ENCODE measurements at places on chromosomes 16 and 17.

DNA sequence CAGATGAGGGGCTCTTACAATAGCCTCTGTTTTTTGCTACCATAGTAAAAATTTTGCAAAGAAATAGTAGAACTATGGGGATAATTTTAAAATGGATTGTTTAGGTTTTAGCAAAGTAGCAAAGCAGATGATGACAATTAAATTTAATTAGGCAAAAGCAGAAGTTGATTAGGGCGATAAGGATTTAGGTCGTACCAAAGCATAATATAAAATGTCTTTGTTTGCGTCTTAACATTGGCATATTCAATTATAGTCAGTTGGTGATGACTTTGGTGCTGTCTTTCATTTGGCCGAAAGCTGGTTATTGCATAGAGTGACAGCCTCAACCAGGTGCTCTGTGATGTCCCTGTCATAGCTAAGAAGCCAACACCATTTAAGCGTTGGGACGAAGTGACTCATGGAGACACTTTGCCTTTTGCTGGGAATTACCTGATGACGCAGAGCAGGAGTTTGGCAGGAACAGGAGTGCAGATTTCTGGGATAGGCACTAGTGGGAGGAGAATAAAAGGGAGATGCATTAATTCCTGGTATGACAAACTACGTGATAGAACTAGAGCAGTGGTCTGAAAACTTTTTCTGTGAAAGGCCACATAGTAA lies 38.3 kb downstream of the MAP2K6 start:
- no peak for DNase-seq

DNA sequence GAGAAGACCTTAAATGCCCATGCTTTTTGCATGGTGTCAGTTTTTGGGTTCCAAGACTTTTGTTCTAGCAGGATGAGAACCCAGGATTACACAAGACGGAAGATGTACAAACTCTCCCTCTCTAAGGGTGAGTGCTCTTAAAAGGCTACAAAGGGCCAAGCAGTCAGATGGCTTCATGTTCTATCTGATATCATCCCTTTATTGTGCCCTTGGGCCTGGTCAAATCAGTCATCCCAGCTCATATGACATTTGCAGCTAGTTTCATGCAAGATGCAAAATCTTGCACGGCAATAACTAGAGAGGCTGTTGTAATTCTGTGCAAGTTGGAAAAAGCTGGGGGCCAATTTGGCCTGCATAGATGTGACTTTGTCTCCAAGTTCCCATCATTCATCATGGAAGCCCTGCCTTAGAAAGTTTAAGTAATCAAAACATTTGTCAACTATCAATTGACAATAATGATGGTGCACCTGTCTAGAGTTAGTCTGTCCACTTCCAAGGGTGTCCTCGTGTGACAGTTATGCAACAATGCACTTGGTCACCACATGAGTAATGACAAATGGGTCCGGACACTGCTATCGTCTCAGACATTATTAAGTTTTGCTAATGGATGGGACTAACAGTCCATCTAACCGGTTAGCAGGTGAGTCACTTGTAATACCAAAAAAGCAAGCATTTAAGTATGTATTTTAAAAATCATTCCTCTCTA lies 58.6 kb upstream of the ZFHX3 start:
- DNase-seq, result no peak

- DNase-seq, result no peak
These were observed 22.2 kb upstream of the LCMT1 start for GRCh38 chr16:25089351-25089750.

- DNase-seq, result no peak
These were observed 36.7 kb downstream of the CTU2 start for GRCh38 chr16:88742896-88743605.

DNA sequence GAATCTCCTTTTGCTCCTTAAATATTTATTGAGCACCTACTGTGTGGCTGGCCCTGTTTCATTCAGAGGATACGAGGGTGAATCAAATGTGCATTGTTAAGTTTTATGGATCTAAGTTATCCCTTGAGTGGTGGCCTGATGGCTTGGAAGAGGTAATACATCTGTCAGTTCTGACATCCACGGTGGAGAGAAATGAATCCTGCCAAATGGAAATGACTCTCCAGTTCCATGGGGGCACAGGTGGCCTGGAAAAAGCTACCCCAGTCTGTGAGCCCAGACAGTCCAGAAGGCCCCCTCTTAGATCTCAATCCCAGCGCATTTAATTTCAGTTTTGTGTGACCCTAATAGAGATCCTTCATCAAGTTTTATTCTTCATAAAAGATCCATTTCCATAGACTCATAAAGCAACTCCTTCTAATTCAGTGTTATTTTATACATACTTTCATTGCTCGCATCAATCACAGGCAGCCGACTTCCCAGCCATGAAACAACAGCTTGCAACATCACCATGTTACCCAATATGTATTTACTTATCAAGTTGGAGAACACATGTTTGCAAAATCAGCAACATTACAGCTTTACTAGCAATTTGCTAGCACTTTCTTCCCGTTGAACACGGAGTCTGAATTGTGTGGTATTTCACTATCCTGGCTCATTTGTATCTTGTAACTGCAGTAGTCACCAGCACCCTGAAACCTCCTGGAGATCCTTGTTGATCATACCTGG lies 334.8 kb upstream of the HSBP1 start:
- DNase-seq, result no peak

- no peak for DNase-seq
These were observed 86.2 kb downstream of the OR1D5 start for GRCh38 chr17:2977157-2977556.

DNA sequence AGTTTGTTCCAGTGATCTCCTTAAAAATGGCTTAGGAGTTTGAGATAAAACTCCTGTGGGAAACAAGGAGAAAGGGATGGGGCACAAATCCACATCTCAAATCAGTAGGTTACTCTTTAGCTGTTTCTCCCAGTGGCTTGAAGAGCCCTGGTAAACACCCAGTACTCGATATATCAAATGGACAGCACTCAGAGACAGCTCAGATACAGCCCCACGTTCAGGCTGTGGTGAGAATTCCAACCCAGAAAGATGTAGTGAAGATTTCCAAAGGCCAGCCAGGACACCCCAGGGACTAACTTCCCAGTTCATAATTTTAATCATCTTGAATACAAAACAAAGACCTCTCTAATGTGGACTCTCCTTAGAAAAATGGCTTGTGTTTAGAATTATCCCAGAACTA lies 6.4 kb upstream of the VEZF1 start:
- DNase-seq, result no peak

GRCh38 chr17:76909971-76910760 lies 42.0 kb downstream of the MGAT5B start:
- DNase-seq, result no peak

DNA sequence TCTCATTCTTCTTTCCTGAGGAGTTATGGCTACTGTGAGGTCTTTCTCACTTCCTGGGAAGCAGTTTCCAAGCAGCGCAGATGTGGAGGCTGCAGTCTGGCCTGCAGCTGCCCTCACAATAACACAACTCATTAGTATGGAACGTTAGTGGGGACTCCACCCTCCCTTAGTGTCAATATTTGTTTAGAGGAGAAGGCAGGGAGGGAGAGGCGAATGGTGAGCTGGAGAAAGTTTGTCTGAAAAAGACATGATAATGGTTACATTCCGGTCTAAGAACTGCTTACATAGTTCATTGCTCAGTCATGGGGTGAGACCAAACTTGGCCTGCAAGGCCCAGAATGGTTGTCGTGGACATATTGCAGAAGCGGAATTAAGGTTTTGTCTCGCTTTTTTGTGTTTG lies 170.2 kb downstream of the HS3ST3B1 start:
- DNase-seq, result no peak

DNA sequence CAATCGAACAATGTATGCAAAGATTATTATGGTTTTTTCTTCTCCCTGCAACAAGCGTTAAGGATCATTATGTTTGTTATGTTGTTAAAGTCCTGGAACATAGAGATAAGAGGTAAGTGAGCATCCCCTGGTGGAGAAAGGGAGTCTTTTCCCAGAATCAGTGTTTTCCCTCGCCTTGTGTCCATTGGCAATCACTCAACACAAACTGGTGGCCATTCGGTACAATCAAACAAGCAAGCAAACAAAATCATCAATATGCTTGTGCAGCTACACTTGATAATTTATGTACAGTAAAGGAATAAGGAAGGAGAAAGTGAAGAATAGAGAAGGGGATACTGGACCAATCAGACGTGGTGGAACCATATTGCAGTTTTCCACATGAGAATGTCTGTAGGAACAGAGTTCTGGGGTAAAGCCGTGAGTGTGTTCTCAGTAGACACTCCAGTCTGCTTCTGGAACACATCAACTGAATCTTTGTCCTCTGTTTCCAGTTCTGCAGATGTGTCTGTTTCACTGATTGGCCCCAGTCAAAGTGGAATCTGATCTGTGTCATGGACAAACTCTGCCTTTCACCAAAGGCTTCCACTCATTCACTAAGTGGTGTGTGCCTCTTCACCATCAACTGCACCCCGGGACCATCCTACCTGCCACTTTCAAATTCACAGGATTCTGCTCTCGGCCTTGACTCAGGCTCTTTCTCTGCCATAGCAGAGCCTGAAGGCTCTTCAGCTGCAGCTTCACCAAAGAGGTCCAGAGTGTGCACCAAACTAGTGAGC lies 169.5 kb downstream of the AHSP start:
- peak; percentile 25 for DNase-seq

DNA sequence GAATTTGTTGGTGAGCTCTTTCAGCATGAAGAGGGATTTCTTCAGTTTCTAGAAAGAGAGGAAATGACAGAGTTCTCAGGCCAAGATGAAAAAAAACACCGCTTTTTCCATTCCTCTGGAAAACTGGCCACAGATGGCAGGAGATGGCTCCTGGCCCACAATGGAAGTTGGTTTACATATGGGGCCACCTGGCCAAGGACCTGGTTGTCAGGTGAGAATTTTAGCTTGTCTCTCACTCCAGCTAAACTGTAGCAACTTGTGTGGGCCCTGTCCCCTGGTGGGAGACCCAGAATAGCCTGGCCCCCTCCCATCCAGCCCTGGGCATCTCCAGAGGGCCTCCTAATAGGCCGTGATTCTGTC lies 33.6 kb downstream of the LGALS9 start:
- DNase-seq, result no peak

GRCh38 chr16:86294535-86295196 lies 215.7 kb upstream of the FOXF1 start:
- DNase-seq, result no peak

DNA sequence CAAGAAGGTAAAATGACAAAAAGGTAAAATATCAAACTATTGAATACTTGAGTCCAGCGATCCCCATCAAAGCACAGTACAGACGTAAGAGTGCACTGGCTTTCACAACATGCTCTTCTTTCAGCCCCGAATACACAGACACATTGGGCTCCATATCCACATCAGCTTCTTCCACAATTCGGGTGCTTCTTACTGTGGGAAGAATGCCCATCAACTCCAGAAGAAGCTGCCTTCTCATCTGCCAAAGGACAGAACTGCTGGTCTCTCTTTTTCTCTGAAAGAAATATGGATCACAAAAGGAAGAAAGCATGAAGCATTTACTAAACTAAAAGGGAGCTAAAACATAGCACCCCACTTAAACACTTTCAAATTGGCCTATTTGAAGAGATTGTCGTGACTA lies 20.4 kb downstream of the INTS2 start:
- DNase-seq, result no peak

DNA sequence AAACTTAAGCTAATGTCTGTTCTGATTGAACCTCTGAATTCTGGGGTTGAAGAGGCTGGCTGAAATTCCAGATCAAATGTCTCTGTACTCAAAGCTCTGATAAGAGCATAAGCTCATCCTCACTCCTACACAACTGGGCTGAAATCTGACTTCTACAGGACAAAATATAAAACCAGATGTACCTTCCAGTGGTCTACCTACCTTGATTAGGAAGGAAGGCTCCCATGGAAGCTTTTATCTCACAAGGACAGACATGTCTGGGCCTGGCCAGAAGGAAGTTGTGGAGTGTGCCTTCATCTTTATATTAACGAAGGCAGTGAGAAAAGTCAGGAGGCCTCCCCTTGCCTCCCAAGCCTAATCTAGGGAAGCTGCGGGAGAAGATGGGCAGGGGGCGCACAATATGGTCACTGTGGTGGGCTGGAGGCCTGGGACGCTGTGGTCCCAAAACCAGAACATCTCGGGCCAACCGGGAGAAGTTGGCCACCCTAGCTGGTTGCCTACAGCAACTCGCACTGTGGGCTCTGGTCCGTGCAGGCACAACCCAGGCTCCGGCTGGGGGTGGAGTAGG lies 55.6 kb upstream of the LRRC37A3 start:
- DNase-seq, result peak; percentile 37

GRCh38 chr16:87230571-87230970 lies 86.6 kb downstream of the C16orf95 start:
- no peak for DNase-seq

DNA sequence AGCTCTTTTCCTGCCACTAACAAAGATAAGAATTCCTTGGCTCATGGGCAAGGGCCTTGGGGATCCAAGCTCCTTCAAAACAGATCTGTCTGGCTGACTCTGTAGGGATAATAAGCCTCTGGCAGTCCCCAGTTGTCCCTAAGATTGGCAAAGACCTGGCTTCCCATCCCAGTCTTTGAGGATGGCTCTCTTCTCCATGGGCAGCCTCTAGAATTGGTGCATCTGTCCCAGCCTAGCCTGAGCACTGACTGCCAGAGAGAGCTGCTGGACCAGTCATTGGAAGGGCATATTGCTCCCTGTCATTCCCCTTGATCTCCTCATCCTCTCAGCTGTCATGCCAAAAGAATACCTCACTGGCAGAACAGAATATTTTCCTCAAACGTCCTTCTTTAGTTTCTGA lies 13.2 kb upstream of the CUEDC1 start:
- DNase-seq, result no peak

DNA sequence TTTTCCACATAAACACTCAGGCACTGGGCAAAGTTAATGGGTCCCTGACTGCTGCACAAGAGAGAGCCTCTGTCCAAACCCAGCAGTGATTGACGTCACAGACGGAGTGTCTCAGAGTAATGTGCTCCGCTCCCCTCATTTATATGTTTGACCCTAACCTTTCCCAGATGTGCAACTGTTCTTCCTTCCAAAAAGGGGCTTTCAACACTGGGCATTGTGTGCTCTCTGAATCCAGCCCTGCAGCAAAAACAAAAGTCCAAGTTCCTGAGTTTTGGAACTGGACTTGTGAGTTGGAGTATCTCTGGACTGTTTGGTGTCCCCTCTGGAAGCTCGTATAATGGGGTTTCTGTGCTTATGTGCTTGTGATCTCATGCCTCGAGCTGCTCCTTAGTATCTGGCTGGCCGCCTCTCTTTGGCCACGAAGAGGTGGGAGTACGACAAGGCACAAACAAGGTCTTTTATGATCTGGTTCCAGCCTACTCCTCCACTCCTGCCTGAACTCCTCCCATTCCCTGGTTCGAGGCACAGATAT lies 76.4 kb upstream of the SMIM36 start:
- no peak for DNase-seq
